ENCODE measurements at places on chromosomes 1 and 21.

DNA sequence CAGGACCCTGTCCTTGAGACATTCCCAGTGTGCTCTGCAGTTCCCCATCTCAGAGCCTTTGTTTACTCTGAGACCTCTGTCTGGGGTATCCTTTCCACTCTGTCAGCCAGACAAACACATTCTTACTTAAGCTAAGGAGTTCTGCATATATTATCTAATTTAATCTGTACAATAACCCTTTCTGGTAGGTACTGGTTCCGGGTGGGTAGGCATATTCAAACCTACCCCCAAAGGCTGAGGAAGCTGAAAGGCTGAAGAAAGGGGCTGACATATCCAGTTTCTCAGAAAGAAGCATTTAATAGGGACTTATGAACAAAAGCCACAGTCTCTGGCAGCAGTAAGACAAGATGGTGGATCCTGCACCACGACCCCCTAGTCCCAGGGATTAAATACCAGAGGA, 53.1 kb downstream of the KCNN3 start:
- DNase-seq: no peak

GRCh38 chr1:215833941-215834729, 267.0 kb downstream of the KCTD3 start:
- no peak for DNase-seq

GRCh38 chr1:205812878-205813754, at the start of gene SLC41A1:
Gene SLC41A1 (minus strand): TSS chr1:205813198. CDS start chr1:205810441, 2,757 bp downstream.
- peak; percentile 93 for DNase-seq

DNA sequence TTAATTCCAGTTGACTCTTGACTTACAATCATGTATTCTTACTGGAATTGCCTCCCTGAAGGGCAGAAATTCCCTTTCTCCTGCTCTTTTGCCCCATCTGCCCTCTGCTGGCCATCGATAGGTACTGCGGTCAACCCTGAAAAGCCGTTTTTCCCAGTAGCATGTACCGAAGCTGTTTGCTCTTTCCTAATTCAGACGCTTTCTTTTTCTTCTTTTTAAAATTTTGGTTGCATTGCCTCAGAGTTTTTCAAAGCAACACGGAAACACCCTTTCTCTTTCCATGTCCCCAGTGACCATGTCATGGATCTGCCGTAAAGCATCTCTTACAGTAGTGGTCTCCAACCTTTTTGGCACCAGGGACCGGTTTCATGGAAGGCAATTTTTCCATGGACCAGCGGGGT, 164.2 kb upstream of the C1orf21 start:
- DNase-seq: no peak

DNA sequence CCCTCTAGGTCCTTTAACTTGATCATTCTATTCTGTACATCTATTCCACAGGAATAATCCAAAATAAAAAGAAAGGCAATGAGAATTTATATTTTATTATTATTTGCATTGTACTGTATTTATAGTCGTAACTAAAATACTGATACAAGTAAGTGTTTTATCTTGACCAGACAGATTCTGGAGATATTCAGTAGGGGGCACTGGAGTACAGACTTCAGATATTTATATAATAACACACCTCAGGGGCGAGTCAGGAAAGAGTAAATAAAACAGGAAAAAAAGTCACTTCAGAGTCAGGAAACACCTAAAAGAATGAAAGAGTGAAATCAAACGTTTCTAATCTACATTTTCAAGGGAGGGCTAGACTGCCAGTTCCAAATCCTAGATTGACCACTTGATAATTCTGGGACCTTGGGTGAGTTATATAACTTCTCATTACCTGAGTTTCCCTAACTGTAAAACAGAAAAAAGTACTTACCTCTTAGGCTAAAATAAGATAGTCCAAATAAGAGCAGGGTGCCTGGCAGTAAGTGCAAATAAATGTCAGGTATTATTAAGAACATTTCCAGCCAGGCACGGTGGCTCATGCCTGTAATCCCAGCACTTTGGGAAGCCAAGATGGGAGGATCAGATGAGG, 31.1 kb upstream of the MTF1 start:
- DNase-seq: peak; percentile 82

GRCh38 chr1:240956020-240956419, 344.1 kb upstream of the GREM2 start:
- no peak for DNase-seq

GRCh38 chr21:43805275-43805800, 16.0 kb downstream of the RRP1 start:
- DNase-seq: no peak

All from hematopoietic multipotent progenitor cell (in vitro differentiated cells).